ENCODE measurements at places on chromosomes 2 and 18.

GRCh38 chr18:6951336-6952090 lies 166.1 kb downstream of the LAMA1 start:
- no peak for DNase-seq

DNA sequence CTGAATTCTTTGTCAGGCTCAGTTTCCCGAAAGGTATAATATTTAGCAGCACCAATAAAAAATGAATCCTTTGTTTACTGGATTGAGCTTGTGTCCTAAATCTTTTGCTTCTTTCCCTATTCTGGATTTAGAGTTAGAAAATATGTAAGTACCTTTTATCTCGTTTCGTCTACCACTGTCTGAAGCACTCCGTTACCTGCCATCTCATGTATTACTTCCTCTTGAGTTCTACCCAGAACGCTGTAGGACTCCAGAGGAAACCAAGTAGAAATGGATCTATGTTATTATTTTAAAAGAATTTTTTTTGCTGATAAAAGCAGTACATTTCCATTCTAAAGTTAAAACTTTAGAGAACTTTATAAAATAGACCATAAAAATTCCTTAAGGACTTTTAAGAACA lies 13.5 kb downstream of the ANKRD12 start:
- DNase-seq, result no peak

DNA sequence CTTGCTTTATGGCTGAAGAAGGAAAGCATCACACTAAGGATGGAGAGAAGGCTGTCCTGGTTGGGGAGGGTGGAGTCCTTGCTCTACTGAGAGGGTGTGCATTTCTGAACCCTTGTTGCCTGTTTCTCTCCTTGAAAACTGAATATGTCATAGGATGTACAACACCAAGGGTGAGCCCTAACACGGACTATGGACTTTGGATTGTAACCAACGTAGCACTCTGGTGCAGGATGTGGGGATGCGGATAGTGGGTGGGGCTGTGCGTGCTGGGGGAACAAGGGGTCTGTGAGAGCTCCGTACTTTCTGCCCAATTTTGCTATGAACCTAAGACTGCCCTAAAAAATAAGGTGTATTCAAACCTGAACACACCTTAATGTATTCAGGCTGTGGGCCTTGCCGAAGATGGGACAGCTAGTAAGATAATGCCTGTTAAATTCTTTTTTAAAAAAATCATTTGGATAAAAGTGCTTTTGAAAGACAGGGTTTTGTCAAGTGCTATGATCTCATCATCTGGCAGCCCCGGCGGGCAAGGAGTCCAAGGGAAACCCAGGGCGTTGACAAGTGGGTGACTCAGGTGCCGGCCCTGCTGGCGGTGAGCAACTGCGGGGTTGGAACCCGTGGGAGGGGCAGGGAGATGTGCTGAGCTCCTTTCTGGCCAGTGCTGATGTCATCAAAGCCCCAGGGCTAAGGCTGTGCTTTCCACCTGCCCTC lies 54.0 kb downstream of the GATA6 start:
- DNase-seq, result no peak

DNA sequence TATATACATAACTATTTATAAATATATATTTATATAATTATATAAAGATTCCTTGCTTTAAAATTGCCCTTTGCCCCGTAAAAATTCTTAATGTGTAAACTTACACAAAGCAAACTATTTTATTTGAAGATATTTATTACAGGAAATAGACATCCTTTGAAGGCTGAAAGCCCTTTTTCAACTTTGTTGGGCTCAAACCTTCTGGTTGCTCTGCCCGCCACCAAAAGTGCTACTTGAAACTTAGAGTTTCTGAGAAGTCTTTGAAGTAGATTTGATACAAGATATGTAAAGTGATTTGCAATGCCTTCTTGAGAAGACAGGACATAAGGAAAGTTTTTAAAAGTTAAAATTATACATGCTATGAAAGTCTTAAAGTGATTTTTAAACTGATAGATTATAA lies 36.6 kb upstream of the METAP1D start:
- DNase-seq, result peak; percentile 16

DNA sequence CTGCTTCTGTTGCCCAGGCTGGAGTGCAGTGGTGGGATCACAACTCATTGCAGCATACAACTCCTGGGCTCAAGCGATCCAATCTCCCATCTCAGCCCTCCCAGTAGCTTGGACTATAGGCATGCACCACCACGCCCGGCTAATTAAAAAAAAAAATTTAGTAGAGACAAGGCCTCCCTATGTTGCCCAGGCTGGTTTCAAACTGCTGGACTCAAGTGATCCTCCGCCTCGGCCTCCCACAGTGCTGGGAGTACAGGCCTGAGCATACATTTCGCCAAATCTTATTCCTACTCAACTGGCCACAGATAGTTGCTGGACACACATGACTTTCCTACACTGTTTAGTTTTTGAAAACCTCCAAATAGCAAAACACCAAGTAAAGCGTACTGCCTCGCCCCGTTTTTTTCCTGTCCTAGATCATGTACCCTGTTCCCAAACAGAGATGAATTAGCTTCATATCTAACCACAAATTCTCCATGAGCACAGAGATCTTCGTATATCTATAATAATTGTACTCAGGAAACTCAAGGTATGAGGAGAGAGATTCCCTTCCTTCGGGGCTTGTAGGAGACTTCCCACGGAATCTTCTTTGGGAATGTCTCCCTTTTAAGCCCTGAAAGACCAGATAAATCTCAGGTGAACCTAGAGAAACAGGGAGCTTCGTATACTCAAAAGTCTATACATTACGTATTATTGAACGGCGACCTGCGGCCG lies 598 bp upstream of the C2orf69 start:
- no peak for DNase-seq

DNA sequence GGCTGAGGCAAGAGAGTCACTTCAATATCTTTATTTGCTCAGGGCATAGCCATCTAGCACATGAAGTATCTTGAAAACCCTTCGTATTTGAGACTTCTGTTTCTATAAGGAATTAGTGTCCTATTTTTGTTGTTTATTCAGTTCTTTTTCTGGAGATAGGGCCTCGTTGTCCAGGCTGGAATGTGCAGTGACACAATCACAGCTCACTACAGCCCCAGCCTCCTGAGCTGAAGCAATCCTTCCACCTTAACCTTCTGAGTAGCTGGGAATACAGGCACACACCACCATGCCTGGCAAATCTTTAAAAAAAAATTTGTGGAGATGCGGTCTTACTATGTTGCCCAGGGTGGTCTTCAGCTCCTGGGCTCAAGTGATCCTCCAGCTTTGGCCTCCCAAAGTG lies 50.6 kb downstream of the PSMD14 start:
- DNase-seq, result no peak

- DNase-seq, result peak; percentile 57
Measured at GRCh38 chr2:54657664-54658083, 65.8 kb upstream of the EML6 start.

DNA sequence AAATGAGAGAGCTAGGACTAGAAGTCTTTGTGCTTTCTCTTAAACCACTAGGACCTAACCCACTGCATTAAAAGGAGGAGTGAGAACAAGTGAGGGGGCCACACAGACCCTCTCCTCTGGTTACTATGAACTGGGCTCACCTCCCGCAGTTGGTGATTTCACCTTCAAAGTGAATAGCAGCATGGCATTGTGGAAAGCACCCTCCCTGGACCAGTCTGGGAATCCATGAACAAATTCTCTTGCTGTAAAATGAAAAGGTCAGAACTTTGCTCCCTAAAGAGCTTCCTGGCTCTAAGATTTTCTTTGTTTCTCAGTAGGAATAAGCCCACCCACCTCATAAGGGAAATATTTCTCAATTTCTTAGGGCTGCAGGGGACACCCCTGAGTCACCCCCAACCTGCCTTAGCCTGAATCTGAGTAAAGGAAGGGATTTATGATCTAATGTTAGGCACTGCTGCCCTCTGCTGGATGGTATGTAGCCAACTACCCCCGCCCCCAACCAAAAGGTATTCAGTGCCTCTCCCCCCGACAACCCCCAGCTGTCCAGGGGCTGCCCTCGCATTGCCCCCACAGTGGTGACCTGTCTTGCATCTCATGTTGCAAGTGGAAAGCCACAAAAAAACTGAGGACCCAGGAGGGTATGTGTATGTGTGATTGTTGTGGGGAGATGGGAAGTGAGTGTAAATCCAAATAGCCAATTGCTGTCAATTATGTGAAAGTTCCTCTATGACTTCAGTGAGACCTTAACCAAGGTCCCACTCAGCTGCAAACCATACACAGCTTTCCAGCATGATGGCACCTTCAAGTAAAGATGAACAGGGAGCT lies 230.9 kb upstream of the SLC14A2 start:
- DNase-seq, result peak; percentile 43

DNA sequence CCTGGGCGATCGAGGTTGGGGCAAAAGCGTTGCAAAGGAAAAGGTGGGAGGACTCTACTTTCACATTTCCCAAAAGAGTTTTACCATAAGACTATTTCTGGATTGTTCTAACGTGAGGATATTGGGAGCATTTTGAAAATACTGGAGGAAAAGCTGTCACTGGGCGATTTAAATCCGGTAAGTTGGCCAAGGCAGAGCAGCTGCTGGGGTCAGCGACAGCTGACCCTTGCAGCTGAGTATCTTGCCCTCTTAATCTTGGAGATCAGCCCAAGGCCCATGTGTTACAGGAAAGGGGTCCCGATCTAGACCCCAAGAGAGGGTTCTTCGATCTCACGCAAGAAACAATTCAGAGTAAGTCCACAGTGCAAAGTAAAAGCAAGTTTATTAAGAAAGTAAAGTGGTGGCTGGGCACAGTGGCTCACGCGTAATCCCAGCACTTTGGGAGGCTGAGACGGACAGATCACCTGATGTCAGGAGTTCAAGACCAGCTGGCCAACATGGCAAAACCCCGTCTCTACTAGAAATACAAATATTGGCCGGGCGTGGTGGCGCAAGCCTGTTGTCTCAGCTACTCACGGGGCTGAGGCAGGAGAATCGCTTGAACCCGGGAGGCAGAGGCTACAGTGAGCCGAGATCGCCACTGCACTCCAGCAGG lies 964 bp upstream of the ST3GAL5 start:
- DNase-seq, result no peak

- no peak for DNase-seq
Measured at GRCh38 chr2:199119796-199120195, 337.9 kb downstream of the SATB2 start.

- no peak for DNase-seq
Measured at GRCh38 chr2:55968941-55969340, 45.4 kb upstream of the EFEMP1 start.

DNA sequence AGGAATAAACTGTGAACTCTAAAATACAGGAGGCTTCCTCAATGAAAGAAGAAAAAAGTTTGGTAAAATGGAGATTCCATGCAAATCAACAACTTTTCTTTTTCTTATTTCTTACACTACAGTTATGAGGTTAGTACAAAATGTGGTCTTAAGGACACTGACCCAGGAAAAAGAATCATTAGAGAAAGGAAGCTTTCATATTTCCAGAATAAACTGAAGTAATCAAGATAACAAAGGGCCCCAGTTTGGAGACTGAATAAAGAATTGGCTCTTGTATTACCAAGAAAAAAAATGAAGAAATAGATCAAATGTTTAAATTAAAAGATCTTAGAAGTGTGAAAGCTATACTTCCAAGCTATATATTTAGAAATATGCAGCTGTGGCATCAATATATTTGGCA lies 72.3 kb downstream of the SLC66A3 start:
- DNase-seq, result no peak

DNA sequence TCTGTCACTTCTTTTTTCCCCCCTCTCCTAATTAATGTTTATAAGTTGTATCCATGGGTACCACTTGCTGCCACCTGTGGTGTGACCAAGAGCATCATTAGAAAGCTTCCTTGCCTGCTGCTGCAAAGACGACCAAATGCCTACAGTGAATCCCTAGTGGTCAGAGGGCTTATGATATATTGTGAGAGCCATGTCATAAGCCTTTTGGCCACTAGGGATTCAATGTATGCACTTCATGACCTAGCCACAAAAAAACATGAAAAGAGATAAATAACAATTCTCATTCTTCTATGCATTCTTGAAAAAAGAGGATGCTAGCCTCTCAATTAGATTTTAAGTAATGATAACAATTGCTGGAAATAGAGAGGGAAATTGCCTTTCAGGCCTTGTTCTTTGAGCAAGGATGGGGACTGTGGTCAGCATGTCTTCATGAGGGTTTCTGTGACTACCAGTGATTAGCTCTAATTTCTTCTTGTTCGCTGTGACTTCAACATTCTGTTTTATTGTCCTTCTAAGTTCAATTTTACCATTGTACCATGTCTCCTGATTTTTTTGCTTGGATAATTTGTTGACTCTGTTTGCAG lies 435.3 kb downstream of the TGIF1 start:
- DNase-seq, result no peak

GRCh38 chr2:218284106-218284811 lies 8.0 kb downstream of the TMBIM1 start:
- peak; percentile 67 for DNase-seq

- DNase-seq, result no peak
Measured at GRCh38 chr2:76829374-76830234, 692.6 kb downstream of the LRRTM4 start.

- no peak for DNase-seq
Measured at GRCh38 chr2:144835634-144836350, 315.9 kb upstream of the ZEB2 start.

GRCh38 chr18:33154049-33154448 lies 286.5 kb downstream of the CCDC178 start:
- no peak for DNase-seq

DNA sequence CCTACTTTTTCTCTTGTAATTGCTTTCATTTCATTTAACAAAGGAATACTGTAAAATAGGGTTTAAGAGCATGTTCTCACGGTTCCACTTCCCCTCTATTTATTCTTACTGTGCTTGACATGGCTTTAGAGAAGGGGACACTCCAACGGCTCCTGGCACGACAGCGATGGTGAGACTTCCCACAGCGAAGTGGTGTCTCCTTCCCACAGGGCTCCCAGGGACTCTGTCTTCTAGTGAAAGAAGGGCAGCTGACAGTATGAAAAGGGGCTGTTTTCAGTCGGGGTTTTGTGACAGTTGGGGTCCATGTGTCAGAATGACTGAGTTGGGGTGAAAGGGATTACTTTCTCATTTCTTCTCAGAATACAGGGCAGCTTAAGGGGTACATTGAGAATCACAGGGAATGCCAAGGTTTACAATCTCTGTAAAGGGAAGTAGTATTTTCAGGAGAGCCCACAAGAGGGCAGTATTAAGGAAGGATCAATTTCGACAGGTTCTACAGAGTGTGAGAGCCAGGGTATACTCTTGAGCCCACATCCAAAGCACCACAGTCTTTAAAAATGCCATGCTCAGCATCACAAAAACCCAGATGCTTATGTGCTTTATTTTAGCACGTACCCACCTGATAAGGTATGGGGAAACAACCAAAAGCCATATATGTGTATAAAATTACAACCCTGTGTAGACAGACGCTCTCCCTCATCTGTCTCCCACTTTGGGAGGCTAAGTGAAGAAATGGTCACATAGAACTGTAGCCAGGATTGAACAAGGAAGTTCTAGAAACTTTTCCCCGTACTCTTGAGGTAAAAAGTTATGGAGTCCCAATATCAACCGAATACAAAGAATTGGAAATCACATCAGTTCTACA lies 31.3 kb upstream of the RAPGEF4 start:
- no peak for DNase-seq

Data from stimulated activated CD4-positive, alpha-beta T cell treated with anti-CD3 and anti-CD28 coated beads, Interleukin-2, amount 100 ng/mL, for 24 hours (primary cell).